ENCODE measurements at places on chromosomes 11 and 22.

GRCh38 chr22:46588279-46589140 lies 31.7 kb upstream of the GRAMD4 start:
- no peak for DNase-seq

- DNase-seq: no peak
Measured at GRCh38 chr22:44489026-44489425, 9.0 kb downstream of the RTL6 start.

DNA sequence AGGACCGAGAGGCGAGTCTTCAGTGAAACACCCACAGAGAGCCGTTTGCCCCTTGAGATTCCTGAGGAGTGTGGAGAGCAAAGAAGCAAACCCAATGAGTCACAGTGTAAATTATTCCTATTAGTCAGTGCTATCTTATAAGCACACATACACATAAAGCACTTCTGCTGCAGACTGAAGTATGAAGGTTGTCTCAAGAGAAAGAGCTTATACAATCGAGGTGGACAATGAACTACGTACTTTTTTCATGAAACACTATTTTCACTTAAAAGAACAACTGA lies 37.3 kb downstream of the GALNT18 start:
- DNase-seq: no peak

- no peak for DNase-seq
Measured at GRCh38 chr11:83140691-83141455, 16.1 kb upstream of the PCF11 start.

DNA sequence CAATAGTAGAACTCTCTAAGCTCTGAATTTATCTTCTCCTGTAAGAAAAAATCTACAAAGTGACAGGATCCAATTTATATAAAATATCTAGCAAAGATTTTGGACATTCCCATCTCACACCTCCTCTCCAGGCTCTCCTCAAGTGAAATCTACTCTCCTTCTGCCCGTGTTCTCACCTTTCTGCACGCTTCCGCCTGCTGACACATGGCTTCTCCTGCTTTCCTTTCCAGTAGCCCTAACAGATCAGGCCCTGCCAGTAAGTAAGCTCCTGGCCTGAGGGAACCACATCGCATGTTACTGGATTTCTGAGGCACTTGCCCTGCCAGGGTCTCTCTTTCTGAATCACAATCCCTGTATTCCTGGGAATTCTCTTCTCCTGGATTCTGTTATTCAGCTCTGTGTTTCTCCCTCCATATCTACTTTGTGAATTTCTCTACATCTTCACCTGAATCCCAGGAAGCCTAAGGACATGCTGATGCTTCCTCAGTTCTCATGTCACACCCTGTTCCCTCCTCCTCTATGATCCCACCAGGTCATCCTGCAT lies 53.3 kb upstream of the TOP3B start:
- no peak for DNase-seq

GRCh38 chr11:18088366-18088765 lies 17.5 kb downstream of the SAAL1 start:
- no peak for DNase-seq
